ENCODE measurements at places on chromosomes 2 and 18.

DNA sequence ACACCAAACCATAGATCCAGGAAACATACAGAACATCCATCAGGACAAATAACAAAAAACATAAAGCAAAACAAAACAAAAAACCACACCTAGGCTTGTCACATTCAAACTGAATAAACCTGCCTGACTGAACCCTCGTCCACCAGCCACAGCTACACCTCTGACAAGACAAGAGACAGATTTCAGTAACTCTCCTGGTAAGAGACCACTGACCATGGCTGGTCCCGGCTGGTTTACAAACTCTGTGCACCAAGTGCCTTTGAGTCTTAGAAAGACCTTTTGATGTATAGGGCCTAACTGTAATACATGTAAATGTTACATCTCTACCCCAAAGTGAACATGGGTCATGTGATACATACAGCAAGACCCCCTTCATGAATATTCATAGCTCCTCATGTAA is 4.8 kb upstream of the SLC66A2 start:
- no peak for DNase-seq

GRCh38 chr2:193349642-193350041 is 1154.9 kb upstream of the TMEFF2 start:
- no peak for DNase-seq

DNA sequence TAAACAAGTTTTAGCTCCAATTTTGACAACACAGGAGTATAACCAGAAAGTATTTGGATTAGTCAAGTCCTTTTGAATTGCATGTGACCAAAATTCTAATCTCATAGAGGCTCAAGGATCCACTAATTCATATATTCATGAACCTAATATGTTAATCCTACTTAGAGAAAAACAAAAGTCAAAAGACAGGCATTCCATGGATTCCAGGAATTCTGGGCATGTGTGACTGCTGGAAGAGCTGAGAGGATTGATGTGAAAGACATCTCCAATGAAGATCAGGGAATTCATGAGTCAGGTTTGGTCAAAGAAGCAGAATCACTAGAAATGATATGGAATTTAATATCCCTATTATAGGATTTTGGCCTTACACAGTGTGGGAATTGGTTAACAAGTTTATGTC is 1494.6 kb upstream of the DDX18 start:
- no peak for DNase-seq

GRCh38 chr2:234289834-234290590 is 206.9 kb downstream of the ARL4C start:
- DNase-seq = peak; percentile 51

DNA sequence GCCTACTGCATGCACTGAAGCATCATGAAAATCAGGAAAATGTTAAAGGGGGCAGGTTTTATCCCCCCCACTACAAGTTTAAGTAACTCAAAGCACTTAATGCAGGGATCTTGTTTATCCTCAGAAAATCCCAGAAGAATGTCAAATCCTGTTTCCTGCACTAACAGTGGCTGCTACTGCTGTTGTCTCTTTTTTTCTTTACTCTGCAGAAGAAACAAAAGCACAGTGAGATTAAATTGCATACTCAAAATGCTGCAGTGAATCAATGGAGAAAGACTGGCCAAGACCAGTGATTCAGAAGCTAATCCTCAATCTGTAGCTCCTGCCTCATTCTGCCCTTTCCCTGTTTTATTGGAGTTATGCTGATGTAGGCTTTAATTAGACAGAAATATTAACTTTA is 332.3 kb upstream of the FIGN start:
- no peak for DNase-seq

GRCh38 chr2:61970807-61971556 is 65.5 kb downstream of the COMMD1 start:
- DNase-seq = no peak

DNA sequence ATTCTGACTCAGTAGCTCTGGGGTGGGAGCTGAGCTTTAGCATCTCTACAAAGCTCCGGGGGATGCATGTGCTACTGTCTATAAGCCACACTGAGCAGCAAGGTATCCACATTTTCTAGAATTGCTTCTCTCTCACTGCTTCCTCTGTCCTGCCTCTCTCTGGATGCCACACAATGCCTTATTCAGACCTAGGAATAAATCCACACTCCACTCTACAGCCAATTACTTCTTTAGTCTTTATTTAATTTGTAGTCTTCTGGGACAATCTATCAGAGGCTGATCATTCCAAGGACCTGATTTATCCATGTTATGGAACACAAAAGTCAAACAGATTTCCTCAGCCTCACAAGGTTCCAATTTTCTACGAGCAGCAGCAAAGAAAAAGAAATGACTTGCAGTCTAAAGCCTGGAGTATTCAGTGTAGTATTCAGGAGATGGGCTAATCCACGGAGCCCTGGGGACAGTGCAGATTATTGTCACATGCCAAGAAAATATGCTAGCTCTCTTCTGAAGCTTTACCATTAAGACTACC is 4.4 kb downstream of the BCL2 start:
- no peak for DNase-seq

- no peak for DNase-seq
Measured at GRCh38 chr18:9992300-9992972, 78.6 kb downstream of the VAPA start.

DNA sequence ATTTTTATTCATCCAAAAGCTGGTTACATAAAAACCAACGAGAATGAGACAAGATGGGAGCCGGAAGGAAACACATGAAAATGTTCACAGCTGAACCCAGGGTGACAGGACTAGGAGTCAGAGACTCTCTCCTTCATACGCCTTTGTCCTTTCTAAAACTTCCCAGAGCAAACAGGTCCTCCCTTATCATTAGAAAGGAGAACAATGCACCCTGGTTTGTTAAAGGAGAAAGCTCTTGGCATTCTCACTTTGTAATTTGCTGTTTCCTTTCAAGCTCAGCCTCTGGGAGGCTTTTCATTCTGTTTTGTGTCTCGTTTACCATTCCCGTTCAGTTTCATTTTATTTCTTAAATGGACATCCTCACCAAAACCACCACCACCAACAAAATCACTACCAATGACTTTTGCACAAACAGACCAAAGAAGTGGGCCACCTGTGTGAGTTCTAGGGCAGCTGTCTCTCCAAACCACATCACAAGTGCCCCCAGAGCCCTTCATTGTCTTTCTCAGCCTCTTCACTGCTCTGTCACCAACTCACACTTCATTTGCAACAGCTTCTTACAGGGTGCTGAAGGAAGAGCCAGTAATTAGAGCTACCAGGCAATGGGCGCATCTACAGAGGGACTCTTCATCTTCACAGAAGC is 105.3 kb downstream of the HDAC4 start:
- no peak for DNase-seq

DNA sequence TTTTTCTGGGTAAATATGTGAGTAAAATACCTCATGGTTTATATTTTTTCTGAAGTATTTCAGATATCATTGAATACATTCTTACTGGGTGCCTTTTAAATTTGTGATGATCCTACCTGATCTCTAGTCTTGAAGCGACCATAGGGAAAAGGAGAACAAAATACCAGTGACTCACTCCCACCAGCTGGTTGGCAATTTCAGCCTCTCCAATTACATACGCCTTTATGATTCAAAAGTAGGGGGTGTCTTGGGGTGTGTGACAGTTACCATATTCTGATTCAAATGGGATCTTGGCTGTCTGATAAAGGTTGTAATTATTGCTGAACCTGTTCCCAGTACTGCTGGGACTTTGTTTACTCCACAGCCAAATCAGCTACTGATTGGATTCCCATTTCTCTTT is 175.9 kb upstream of the NXPH2 start:
- no peak for DNase-seq

GRCh38 chr18:59087391-59087790 is 52.3 kb upstream of the SEC11C start:
- DNase-seq = no peak

- DNase-seq = no peak
Measured at GRCh38 chr2:64951306-64951953, 37.8 kb upstream of the SLC1A4 start.

DNA sequence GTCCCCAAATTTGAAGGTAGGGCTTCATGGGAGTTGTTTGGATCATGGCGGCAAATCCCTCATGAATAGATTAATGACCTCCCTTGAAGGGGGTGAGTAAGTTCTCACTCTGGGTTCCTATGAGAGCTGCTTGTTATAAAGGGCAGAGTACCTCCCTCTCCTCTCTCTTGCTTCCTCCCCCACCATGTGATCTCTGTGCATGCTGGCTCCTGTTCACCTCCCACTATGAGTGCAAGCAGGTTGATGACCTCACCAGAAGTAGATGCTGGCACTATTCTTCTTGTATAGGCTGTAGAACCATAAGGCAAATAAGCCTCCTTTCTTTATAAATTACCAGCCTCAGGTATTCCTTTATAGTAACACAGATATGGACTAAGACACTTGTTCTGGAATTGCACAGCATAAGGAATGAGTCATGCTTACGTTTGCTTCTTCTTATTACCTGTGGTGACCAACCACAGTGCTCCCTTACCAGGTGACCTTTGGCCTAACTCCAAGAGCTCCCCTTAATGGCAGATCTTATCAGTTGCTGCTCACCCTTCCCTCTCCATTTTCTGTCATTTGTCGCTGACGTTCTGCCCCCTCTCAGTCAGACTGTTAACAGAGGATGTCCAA is 559.5 kb upstream of the GCFC2 start:
- no peak for DNase-seq

DNA sequence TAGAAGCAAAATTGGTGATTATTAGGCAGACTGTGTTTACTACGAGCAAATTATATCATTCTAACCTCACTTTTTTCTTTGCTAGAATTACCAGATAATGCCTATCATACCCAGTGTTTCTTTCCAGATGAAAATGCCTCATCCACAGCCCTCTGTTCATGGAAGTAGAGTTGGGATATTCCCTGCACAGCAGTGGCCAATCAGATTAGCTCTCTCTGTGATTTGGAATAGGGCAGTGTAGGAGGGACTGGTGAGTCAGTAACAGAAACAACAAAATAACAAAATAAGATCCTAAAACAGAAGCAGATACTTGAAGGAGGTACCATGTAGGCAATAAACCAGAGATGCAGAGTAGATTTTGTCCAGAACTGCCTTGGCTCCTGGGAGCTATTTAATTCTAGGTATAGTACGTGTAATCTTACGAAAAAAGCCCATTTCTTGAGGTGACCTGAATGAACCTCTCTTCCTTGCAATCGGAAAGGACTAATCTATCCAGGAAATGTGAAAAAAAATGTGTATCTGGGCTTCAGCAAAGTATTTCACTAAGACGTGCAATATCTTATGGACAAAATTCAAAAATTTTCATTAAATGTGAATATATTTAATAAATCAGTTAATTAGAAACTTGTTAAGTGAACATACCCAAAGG is 18.4 kb upstream of the TMEM17 start:
- no peak for DNase-seq

- DNase-seq = no peak
Measured at GRCh38 chr18:24989760-24990593, 362.0 kb downstream of the ZNF521 start.

GRCh38 chr2:84805250-84805958 is 75.5 kb downstream of the TRABD2A start:
- no peak for DNase-seq

- DNase-seq = no peak
Measured at GRCh38 chr18:37570336-37570930, 4.8 kb upstream of the CELF4 start.

- peak; percentile 19 for DNase-seq
Measured at GRCh38 chr2:47569658-47570475, 166.9 kb downstream of the MSH2 start.

- DNase-seq = no peak
Measured at GRCh38 chr2:44623622-44624351, 262.0 kb downstream of the CAMKMT start.

DNA sequence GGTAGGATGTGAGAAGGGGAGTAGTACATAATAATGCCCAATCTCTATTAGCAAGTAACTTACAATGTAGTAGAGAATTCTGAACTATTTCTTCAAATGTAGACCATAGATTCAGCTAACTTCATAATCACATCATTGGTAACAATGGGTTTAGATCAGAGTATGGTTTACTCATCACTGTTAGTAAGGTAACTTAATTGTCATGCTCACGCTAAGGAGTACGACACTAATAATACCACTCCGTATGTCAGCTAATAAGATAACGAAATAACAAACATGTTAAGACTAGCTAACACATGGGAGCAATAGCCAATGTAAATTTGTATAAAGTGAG is 56.4 kb upstream of the CCDC141 start:
- no peak for DNase-seq

GRCh38 chr2:233130481-233131020 is 70.4 kb downstream of the INPP5D start:
- no peak for DNase-seq

GRCh38 chr2:152584301-152584700 is 133.0 kb downstream of the PRPF40A start:
- DNase-seq = no peak

DNA sequence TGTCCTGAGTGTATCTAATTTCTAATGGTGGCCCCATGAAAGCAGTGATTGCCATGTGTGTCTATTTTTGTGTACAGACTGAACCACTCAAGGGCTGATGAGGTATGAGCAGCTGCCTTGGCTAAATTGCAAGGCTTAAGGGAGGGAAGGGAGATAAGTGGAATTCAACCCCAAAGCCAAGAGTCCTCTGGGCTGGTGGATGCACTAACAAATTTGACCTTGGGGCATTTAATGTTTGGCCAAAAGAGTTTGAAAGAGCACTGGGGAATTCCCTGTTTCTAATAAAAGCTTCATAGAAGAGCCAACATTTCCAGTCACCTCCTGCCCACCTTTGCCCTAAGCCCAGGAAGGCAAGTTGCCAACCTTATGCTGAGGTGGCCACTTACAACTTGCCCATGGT is 172.1 kb downstream of the SETBP1 start:
- no peak for DNase-seq

DNA sequence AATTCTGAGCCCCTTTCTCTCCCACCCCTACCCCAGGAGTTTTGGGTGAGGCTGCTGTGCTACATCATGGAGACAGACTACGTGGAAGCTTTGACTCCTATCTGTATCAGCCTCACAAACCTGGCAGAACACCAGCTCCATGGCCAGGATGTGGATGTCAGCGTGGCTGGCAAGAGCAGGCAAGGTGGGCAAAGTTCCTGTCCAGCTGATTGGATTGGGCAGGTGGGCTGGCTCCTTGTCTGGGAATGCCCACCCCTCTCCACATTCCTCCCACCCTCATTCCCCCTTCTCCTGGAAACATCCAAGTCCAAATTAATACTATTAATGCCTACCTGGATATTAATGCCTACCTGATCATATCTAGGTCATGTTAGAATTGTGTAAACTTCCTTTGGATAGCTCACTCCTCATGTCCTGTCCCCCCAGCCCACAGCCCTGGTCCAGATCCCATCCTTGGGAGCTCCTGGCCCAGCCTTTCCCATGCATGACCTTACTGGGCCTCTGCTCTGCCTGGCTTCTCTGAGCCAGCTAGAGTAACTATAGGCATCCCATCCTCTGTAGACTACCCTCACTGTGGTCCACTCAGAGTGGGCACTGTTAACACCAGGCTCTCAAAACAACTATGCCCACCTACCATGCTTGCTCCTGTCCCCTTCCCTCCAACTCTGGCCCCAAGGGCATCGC is 24.1 kb downstream of the MROH2A start:
- DNase-seq = no peak

Measured in stimulated activated naive CD8-positive, alpha-beta T cell treated with anti-CD3 and anti-CD28 coated beads, Interleukin-15, amount 100 ng/mL, for 72 hours (primary cell).